ENCODE measurements at places on chromosomes 2 and 18. TPM values are rescaled to one million over a fixed set of nuclear protein-coding genes. Genes with fewer than 3 reads are reported as not detected.

The SNTG2 gene
- polyA plus RNA-seq = 0.55 TPM

DNA sequence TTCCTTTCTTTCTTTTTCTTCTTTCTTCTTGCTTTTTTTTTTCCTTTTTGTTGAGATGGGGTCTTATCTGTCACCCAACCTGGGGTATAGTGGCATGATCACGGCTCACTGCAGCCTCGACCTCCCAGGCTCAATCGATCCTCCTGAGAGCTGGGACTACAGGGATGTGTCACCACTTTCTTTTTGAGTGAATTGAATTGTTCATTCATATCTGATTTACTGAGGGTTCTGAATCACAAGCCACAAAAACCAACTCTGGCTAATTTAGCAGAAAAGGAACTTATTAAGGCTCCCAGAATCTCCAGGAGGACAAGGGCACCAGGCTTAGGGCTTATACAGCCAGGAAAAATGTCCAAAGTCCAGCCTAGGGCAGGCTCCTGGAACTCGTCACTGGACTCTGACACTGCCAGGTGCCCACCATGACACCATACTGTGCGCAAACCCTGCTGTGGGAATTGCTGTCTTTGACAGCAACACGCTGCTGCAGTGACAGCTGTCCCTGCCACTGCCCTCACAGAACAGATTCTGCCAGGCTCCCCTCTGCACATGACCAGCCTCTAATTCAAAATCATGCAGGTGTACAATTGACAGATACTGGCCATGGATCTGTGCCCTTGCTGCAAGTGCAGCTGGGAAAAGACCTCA is 42.9 kb upstream of the EML6 start:
- DNase-seq = no peak

DNA sequence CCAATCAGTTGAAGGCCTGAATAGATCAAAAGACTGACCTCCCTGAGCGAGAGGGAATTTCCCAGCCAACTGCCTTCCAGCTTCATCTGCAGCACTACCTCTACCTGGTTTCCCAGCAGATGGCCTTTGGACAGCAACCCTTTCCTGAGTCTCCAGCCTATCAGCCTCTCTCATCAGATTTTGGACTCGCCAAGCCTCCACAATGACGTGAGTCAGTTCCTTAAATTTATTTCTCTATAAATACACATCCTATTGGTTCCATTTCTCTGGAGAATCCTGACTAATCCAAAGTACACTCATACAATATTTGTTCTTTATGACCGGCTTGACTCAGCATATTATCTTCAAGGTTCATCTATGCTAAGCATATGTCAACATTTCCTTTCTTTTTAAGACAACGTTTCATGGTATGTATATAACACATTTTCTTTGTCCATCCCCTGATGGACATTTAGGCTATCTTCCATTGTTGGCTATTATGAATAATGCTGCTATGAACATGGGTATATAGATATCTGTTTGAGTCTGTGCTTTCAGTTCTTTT is 294.6 kb downstream of the LRATD1 start:
- no peak for DNase-seq

DNA sequence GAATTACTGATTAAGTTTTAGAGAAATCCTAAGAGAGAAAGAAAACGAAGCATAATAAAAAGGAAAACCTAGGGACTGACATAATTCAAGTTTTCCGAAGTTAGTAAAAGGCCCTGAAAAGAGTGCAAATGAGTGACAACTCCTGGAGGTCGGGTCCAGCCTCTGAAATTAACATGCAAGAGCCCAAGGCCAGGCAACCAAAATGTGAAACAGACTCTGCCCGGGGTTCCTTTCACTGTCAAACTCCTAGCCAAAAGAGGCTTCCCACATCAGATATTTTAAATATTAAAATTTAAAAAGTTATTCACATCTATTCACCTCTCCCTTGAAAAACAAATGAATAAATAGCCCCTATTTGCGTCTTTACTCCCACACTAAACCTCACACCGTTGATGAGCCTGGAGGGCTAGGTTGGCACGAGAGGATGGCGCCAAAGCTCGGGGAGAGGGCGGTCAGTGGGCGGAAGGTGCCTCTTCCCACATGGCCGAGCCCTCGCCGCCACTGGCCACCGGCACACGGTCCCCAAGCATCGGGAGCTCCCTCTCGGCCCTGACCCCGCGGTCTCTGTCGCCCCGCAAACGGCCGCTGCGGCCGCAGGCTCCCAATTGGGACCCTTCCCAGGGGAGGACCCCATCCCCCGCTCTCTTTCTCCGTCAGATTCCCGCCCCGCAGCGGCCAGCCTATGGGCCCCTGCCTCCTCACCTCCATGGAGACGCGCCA is 630 bp downstream of the PPM1G start:
- no peak for DNase-seq

The ANXA4 gene
- 27.5 TPM for polyA plus RNA-seq

DNA sequence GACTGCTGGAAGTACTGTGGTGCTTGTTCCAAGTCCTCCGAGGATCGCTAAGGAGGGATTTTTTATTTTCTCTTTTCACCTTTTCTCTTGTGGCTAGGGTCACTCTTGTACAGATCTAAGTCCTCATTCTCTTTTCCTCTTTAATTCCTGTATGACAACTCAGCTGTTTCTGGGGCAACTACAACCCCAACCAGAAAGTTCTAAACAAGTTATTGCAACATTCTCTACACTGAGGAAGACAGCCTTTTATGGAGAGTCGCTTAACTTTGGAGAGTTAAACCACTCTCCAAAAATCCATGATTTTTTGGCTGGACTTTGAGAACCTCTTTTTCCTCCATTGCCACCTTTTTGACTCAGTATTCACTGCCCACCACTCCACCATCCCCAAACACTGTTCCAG is 74.0 kb upstream of the SESTD1 start:
- no peak for DNase-seq

DNA sequence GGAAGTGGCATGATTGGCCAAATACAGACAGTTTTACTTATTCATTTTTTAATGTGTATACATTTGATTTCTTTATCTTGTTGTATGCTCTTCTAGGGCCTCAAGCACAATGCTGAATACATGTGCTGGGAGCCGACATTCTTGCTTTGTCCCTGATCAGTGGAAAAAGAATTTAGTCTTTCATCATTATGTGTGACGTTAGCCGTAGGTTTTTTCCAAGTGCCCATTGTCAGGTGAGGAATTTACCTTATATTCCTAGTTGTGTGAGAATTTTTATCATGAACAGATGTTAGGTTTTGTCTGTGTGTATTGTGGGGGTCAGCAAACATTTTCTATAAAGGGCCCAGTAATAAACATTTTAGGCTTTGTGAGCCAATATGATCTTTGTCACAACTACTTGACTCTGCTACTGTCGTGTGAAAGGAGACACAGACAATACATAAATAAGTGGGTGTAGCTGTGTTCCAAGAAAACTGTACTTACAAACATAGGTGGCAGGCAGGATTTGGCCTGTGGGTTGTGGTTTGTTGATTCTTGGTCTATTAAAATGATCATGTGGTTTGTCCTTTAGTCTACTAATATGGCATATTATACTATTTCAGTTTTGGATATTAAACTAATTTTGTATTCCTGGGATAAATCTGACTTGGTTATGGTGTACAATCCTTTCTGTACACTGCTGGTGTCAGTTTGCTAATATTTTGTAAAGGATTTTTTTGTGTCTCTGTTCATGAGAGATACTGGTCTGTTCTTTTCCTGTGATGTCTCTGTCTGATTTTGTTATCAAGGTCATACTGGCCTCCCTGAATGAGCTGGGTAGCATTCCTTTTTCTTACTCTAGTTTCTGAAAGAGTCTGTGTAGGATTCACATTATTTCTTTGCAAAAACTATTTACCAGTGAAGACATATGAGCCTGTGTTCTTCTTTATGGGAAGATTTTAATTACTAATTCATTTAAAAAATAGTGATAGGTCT is 132.2 kb upstream of the SMAD7 start:
- DNase-seq = no peak

DNA sequence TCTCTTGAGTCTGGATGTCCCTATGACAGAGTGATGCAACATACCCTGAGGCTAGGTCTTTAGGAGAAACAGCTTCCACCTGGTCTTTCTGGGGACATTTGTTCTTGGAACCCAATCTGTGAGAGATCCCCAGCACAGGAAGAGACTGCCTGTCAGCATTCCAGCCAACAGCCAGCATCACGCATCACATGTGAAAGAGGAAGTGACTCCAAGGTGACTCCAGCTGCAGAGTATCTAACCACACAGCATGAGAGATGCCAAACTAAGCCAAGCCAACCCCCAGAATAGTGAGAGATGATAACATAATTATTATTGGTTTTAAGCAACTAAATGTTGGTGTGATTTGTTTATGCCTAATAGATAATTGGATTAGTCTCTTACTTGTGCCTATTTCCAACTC is 35.7 kb downstream of the C18orf63 start:
- no peak for DNase-seq

Measured in CD4-positive, alpha-beta memory T cell (primary cell).